CD4-positive, alpha-beta T cell treated with Interferon gamma for 1 hour (primary cell): ENCODE measurements at places on chromosomes 4 and X.

DNA sequence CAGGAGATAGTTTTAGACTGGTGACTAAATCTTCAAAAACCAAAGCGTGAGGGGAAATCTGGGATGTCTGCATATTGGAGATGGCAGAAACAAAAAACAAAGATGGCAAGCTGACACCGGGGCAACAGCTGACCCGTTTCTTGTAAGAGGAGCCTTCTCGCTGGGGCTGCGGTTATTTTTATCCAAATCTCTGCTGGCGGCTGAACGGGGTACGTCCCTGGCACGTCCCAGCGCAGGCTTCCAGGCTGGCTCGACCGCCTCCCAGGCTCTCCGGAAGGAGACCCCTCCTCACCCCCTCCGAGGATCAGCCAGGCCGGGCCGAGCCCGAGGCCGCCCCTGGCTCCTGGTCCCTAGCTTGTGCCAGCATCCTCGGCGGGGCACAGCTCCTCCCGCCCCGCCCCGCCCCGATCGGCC, 403 bp downstream of the SGCB start:
- DNase-seq, result no peak

GRCh38 chr4:31442236-31442635, 722.1 kb downstream of the PCDH7 start:
- no peak for DNase-seq

- DNase-seq, result no peak
These were observed 784.2 kb downstream of the GLUD2 start for GRCh38 chrX:121831601-121832000.

- DNase-seq, result peak; percentile 13
These were observed 78.8 kb upstream of the GPR174 start for GRCh38 chrX:79065696-79066095.

DNA sequence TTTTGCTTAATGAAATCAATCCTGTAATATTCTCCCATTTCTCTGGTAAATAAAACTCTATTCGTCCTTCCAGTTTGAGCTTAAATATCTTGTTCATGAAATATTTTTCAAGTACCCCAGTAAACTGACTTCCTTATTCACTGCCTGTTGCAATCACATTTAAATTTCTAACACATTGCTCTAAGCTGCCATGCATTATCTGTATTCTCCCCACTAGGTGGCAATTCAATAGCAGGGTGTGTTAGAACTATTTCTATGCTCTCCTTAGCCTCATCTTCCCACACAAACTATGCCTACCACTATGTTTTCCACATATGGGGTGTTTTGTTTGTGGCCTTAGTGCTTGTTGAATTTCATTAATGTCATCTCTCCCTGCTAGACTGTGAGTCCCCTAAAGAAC, 377.1 kb upstream of the HS3ST1 start:
- DNase-seq, result no peak

DNA sequence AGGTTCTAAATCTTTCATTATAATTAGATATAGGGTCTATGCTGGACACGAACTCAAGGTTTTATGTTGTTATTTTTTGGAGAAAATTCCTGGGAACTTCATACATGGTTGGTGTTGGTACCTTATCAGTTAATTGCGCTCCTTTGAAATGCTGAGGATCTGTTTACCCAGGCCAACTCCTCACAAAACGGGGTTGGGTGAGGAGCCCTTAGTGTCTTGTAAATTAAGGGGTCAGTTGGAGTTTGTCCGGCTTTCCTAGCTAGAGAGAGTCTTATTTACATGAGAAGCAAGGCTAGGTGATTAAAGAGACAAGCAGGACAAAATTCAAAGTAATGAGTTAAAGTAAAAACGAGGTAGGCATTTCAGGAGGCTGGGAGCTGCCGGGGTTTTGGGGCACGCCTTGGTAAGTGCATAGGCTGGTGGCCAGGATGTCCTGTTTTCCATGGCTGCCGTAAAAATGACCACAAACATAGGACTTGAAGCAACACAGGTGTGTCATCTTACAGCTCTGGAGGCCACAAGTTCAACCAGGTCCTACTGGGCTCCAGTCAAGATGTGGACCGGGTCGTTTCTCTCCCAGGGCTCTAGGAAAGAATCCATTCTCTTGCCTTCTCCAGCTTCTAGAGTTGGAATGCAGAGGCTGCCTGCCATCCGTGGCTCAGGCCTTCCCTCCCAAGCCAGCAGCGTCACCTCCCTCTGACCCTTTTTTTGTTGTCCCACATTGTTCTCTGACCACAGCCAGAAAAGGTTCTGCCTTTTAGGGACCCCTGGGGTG, 19.8 kb downstream of the PSAPL1 start:
- DNase-seq, result no peak

DNA sequence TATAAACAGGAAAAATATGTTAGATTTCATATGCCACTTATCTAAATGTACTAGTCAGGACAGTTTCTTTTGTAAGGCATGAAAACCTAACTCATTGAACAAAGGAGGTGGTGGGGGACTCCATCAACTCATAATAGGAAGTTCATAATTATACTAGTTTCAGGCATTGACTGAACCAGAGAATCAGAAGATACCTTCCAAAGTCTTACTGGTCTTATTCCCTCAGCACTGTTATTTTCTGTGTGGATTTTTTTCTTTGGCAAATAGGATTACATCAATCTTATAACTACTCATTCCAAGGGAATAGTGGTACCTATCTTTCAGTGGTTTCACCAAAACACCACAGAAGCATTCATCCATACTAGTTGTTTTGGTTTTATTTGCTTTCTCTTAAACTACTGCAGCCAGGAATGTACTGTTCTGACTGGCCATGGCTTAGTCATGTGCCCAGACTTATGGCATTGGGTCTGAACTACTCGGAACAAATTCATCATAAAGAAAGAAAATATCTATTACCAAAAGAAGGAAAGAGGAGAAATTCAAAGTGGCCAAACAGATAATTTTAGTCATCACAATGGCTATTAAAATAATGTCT, 273.9 kb downstream of the ARAP2 start:
- DNase-seq, result no peak

DNA sequence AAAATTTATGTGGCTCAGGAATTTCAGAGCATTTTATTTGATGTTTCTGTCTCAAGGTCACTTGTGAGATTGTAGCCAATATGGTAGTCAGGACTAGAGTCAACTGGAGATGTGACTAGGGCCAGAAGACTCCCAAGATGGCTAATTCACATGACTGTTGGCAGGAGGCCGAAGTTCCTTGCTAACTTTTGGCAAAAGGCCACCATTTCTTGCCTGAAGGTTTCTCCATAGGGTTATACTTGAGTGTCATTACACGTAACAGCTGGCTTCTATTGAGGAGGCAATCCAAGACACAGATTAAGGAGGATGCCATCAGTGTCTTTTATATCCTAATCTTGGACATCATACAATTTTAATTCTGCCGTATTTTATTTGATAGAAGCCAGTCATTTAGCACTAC, 162.3 kb upstream of the MAOA start:
- no peak for DNase-seq

GRCh38 chr4:36003051-36003450, 241.3 kb downstream of the ARAP2 start:
- DNase-seq, result no peak

DNA sequence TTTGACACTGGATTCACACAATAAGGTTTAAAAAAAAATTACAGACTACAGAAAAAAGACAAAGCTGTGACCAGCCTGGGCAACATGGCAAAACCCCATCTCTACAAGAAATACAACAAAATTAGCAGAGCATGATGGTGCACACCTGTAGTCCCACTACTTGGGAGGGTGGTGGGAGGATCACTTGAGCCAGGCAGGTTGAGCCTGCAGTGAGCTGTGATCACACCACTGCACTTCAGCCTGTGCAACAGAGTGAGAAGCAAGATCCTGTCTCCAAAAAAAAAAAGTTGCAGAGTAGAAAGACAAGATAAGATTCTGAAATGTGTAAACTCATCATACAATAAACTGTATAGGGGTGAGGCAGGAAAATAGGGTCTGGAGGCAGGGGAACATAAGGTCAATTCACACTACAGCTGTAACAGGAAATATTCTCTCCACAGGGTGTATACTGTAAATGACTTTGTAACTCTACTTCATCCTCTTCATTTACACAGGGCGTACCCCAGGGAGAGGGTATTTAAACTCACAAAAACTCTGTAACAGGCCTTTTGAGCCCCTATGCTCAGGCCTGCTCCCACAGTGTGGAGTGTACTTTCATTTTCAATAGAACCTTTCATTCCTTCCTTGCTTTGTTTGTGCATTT, 112.6 kb upstream of the MAPK10 start:
- no peak for DNase-seq

GRCh38 chr4:99574530-99575324, at the start of gene MTTP:
Gene MTTP (plus strand): TSS chr4:99574824. CDS start chr4:99574910, 86 bp downstream.
- no peak for DNase-seq

GRCh38 chr4:133178956-133179355, 29.9 kb downstream of the PCDH10 start:
- DNase-seq, result no peak

DNA sequence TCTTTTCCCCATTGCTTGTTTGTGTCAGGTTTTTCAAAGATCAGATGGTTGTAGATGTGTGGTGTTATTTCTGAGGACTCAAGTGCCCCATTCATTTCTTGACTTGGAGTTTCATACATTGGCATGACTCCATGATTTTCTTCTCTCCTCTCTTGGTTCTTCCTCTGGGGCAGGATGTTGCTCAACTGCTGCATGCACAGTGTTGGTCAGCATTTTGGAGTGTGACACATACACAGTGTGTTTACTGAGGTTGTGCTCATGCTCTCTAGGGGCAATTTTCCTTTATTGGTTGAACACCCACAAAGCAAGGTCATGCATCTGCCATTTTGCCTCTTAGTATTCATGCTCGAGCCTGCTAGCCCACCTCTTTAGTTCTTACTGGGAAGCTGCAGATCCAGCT, 1993.8 kb downstream of the ARAP2 start:
- no peak for DNase-seq

DNA sequence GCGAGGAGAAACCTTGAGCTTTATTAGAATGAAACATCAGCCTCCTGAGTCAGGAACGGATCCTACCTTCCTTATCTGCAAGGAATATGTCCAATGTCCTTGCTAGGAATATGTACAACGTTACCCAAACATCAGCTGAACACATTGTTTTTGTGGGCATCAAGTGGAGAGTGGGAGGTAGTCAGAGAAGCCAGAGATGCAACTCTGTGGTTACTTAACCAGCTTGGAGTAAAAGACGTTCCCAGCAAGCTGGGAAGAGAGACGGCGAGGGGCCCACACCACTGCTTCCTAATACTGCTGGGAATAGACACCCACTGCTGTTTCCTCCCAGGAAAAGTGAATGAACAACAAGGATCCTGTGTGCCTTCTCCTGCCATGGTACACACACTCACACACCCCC, 74.4 kb upstream of the PLAC1 start:
- DNase-seq, result no peak

- no peak for DNase-seq
These were observed 933.5 kb downstream of the C4orf33 start for GRCh38 chr4:130029442-130029841.

GRCh38 chr4:44848466-44848865, 122.1 kb upstream of the GNPDA2 start:
- no peak for DNase-seq

GRCh38 chr4:112523764-112524505, 8.0 kb upstream of the NEUROG2 start:
- peak; percentile 69 for DNase-seq

DNA sequence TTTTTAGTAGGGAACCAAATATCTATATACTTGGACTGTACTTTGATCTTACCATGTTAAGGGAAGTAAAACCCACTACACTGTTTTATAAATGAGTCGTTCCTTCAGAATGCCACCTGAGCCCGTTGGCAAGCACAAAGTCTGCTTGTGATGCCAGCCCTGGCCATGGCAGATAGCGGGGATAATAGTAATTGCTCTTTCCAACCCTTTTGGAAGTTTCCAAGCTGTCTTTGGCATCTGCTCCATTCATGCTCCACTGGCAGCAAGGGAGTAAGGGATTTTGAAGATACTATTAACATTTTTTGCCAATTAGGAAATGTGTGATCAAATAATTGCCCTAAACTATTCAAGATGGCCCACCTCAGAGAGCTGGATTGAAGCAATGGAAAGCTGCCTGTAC, 689.2 kb upstream of the SLIT2 start:
- DNase-seq, result no peak

GRCh38 chr4:160175064-160175643, 1072.3 kb downstream of the RAPGEF2 start:
- DNase-seq, result no peak

GRCh38 chr4:123402121-123402465, 5.5 kb downstream of the SPRY1 start:
- DNase-seq, result no peak

- no peak for DNase-seq
These were observed 841 bp downstream of the MTNR1A start for GRCh38 chr4:186554539-186554913.

- no peak for DNase-seq
These were observed 46.0 kb upstream of the TMPRSS11F start for GRCh38 chr4:68175562-68176155.

DNA sequence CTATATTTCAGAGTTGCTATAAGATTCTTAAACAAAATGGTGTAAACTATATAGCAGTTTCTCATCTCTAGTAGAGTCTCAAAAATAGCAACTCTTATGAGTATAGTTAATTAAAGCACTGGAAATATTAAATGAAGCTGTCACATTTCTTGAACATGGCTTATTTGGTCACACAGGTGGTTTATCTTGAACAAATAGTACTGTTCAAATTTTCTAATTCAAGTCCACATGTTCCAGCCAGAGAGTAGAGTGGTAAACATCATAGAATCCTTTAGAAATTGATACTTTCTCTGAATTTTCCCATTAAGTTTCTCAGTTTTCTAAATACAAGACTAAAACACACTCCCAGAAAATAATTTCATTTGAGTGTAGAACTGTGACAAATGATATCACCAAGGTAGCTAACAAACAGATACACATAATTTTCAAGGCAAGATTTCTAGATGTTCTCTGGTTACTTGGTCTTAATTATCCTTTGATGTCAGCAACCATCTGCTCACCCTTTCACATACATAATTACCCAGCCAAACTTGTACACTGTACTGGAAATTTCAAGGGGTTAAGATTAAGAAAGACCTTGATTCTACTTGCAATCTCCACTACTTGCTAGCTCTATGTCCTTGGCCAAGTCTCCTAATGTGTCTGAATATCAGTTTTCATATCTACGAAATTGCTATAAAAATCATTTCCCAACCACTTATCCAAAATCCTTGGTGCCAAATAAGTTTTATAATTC, 24.3 kb upstream of the PAK3 start:
- no peak for DNase-seq

GRCh38 chrX:51860679-51861078, 32.7 kb upstream of the MAGED1 start:
- DNase-seq, result no peak

DNA sequence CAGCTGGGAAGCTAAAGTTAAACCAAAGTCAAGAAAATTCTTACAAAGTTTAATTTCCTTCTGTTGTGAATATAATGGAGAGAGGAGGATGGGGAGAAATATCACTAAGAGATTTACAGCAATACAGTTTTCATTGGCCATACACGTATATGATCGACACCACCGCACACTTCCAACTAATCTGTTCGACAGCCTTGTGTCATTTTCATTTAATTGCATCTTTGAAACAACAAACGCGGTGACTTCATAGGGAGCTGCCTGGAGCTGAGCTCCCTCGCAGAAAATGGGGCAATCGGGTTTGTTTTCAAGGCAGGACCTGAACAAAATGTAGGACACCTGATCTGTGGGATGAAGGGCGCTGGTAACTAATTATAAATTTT, 1.3 kb downstream of the PTPN13 start:
- no peak for DNase-seq

GRCh38 chrX:78092296-78092695, 11.8 kb upstream of the PGK1 start:
- no peak for DNase-seq
